ENCODE measurements at places on chromosomes 12 and 14. TPM values are rescaled to one million over a fixed set of nuclear protein-coding genes. Genes with fewer than 3 reads are reported as not detected.
A peak's percentile ranks its signal among the peaks of the same experiment; 100 is the strongest.

- H3K4me1 ChIP-seq: peaks cover 24% of the 10 kb centered on the region
- H3K27me3 ChIP-seq: no peaks in the 10 kb centered on the region
- H3K4me3 ChIP-seq: peak within 1 kb of the TSS; percentile 50
- H3K27ac ChIP-seq: peak within 1 kb of the TSS; percentile 94
- H3K36me3 ChIP-seq: no peaks in the 10 kb centered on the region
These were observed at the start of gene RARG for GRCh38 chr12:53231921-53232645. Gene RARG (minus strand): TSS chr12:53232209. CDS start chr12:53227545, 4,664 bp downstream.

DNA sequence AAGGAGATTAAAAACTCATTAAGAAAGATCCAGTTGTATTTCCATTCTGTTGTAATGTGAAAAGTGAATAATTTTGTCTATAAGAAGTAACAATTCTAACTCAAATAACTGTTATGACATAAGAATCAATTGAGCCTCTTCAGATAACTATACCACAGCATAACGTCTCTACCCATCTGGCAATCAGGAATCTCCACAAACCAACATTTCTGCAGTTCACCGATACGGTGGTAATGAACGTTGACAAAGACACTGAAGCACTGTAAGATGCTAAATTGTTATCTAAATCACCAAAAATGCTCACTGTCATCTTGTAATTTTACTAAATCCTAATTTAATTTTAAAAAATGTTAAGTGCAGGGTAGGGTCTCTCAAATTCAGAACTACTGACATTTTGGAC lies 130.9 kb upstream of the USP15 start:
- no peaks in the 10 kb centered on the region for H3K36me3 ChIP-seq
- no peaks in the 10 kb centered on the region for H3K4me1 ChIP-seq
- H3K4me3 ChIP-seq: no peak overlapping the region
- DNase-seq: no peak
- H3K27ac ChIP-seq: no peak overlapping the region

GRCh38 chr14:52926953-52927352 lies 23.9 kb downstream of the FERMT2 start:
- H3K4me3 ChIP-seq: no peak overlapping the region
- no peaks in the 10 kb centered on the region for H3K4me1 ChIP-seq
- H3K27me3 ChIP-seq: no peaks in the 10 kb centered on the region
- no peak overlapping the region for H3K27ac ChIP-seq

GRCh38 chr12:24113701-24114100 lies 164.2 kb upstream of the SOX5 start:
- H3K36me3 ChIP-seq: no peaks in the 10 kb centered on the region
- no peaks in the 10 kb centered on the region for H3K4me1 ChIP-seq
- no peak overlapping the region for H3K27ac ChIP-seq
- DNase-seq: no peak
- H3K27me3 ChIP-seq: no peaks in the 10 kb centered on the region

GRCh38 chr12:62252576-62252975 lies 7.6 kb upstream of the USP15 start:
- H3K4me1 ChIP-seq: peaks cover 16% of the 10 kb centered on the region
- no peak overlapping the region for H3K4me3 ChIP-seq
- DNase-seq: no peak
- H3K36me3 ChIP-seq: no peaks in the 10 kb centered on the region
- H3K27ac ChIP-seq: no peak overlapping the region

DNA sequence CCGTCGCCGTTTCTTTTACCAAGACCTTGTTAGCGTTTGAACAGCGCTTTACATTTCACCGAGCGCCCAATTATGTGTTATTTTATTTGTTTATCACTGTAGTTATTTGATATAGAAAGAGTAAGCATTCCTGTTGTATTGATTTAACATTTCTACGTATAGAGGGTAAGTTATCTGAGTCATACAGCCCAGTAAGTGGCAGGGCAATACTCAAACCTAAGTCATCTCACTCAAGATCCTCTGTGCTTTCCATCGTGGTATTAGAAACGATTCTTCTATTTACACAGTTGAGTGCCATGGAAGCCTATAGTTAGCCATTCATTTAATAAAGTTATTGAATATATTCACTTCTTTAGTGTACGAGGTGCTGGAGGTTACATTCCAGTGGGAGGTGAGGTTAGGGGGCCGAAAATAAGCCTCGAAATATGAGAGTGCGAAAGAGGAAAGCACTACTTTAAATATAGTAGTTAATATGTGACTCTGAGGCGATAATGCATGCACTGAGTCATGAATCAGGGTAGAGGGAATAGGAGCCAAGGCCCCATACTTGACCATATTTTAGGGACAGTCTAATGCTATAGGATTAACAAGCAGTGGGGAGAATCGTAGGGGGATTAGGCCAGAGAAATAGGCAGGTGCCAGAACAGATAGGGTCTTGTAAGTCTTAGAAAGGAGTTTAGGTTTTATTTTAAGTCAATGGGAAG lies 629 bp downstream of the RAD51AP1 start:
- no peak for DNase-seq
- H3K27me3 ChIP-seq: no peaks in the 10 kb centered on the region
- peaks cover 12% of the 10 kb centered on the region for H3K4me1 ChIP-seq
- H3K27ac ChIP-seq: no peak overlapping the region

- H3K27ac ChIP-seq: peak overlapping the region; percentile 48
- H3K36me3 ChIP-seq: no peaks in the 10 kb centered on the region
- no peak for DNase-seq
- peaks cover 17% of the 10 kb centered on the region for H3K4me1 ChIP-seq
These were observed 48.2 kb upstream of the ATP2B1 start for GRCh38 chr12:89756585-89757398.

GRCh38 chr12:93763746-93764147 lies 86.6 kb downstream of the CRADD start:
- DNase-seq: no peak
- no peaks in the 10 kb centered on the region for H3K36me3 ChIP-seq
- H3K4me3 ChIP-seq: no peak overlapping the region
- H3K27me3 ChIP-seq: no peaks in the 10 kb centered on the region

- no peak for DNase-seq
- no peaks in the 10 kb centered on the region for H3K27me3 ChIP-seq
- H3K27ac ChIP-seq: no peak overlapping the region
These were observed 158.4 kb upstream of the RASSF8 start for GRCh38 chr12:25800101-25800500.

DNA sequence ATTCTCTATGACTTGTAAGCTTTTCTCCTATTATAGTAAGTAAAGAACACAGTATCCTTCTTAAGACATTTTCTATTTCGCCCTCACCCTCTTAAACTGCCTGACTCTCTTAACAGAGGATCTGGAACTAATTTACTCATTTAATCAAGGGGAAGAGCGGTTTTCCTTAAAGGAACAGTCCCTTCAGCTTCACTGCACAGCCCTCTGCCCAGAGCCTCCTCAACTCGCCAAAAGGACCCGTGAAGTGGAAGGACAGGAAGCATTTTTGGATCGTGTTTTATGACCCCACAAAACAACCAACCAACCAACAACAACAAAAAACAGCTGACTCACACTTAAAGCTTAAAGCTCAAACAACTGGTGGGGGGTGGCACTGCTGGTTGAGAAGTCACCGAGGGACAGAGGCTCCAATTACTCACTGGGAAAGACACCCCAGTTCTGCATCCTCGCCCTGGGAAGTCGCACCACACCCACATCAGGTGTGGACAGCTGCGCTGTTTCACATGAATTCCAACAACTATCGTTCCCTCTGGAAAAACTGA lies 35.7 kb downstream of the NID2 start:
- H3K36me3 ChIP-seq: no peaks in the 10 kb centered on the region
- no peak for DNase-seq
- H3K4me3 ChIP-seq: no peak overlapping the region
- H3K27ac ChIP-seq: no peak overlapping the region
- H3K4me1 ChIP-seq: no peaks in the 10 kb centered on the region

Gene PRB2
- total RNA-seq: not detected

Gene PROX2
- not detected for total RNA-seq

Gene MYF6
- total RNA-seq: not detected
